ENCODE measurements at places on chromosomes 1 and 21.

GRCh38 chr1:13675151-13675651 lies 24.8 kb upstream of the PRDM2 start:
- DNase-seq = no peak

- no peak for DNase-seq
Measured at GRCh38 chr1:29397256-29397590, 160.9 kb downstream of the PTPRU start.

- no peak for DNase-seq
Measured at GRCh38 chr21:28833182-28833581, 159.5 kb downstream of the LTN1 start.

DNA sequence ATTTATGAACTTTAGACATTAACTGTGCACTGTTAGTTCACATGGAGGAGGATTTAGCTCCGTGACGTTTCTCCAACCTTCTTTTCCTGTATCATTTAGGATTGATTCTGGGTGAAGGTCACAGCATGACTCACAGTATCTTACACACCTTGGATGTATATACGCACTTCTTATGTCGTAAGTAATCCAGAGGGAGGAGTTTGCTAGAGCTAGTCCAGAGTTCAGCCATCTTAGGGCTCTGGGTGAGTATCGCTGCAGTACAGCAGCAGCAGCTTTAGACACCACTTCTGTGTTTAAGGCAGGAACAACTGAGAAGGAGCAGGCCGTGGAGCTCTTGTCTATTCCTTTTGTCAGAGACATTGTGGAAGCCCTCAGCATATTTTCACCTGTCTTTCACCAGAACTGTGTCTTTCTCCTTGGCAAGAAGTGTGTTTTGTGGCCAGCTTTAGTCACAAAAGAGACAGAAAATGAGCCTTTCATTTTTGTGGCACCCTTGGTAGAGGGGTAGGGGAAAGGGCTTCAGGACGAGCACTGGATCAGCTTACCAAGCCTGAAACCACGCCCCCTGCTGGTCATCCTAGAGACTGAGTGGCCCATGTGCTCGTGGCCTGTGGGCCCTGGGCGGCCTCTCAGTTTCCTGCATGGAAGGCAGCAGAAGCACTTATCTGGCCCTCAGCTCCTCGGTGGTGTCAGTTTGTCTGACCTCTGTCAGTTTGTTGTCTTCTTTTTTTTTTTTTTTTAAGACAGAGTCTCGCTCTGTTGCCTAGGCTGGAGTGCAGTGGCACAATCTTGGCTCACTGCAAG lies 64.0 kb downstream of the ADARB1 start:
- peak; percentile 61 for DNase-seq

- DNase-seq = no peak
Measured at GRCh38 chr1:15952317-15953258, 23.3 kb downstream of the ZBTB17 start.

DNA sequence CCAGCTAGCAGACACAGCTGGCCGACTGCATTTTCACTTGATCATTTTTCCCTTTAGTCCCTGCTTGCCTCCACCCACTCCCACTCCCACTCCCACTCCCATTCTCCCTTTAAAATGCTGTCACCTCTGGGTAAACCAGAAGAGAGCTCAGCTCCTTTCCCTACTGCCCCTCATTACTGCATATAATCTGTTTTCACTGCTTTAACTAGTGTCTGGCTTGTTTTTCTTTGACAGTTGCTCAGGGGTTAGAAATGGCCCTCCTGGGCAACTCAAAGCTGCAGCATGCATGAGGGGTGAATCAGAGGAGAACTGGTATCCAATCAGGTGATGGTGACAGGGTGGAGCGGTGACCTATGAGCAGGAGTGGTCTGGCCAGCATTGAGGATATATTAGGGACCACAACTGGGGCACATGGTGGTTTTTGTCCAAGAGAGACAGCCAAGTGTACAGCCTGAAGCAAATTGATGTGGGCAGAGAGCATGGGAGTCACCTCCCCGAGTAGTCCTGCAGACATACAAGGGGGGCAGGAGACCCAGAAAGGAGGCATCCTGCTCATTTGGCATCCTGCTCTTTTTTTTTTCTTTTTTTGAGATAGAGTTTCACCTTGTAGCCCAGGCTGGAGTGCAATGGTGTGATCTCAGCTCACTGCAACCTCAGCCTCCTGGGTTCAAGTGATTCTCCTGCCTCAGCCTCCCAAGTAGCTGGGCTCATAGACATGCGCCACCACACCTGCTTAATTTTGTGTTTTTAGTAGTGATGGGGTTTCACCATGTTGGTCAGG lies 42.6 kb upstream of the SRSF10 start:
- DNase-seq = peak; percentile 61

DNA sequence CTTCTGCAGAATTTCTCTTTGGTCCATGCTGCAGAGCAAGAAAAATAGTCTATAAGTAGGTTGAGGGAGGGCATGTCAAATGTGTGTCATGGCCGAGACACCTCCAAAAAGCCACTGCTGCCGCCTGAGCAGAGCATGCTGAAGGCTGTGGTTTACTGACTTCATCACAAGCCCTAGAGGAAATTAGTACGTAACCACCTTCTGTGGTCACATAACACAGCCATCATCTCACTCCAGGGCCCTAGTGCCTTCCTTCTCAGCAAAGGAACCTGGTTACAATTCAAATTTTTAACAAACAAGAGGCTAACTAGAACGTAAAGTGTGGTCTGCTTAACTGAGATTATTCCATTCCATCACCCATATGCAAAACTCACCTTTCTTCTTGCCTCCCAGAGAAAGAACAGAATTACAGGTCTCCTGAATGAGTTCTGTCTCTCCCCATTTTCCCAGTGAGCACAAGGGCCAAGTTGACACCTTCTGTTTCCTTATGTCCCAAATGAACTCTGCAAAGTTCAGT lies at the start of gene PTPN22:
TSS of gene PTPN22 (minus strand) at position 116 of the 517 bp plus-strand sequence.
- DNase-seq = no peak

- DNase-seq = no peak
Measured at GRCh38 chr1:113792986-113793385, 19.3 kb downstream of the RSBN1 start.

GRCh38 chr21:26169061-26169610 lies 1.4 kb downstream of the APP start:
- DNase-seq = peak; percentile 40

DNA sequence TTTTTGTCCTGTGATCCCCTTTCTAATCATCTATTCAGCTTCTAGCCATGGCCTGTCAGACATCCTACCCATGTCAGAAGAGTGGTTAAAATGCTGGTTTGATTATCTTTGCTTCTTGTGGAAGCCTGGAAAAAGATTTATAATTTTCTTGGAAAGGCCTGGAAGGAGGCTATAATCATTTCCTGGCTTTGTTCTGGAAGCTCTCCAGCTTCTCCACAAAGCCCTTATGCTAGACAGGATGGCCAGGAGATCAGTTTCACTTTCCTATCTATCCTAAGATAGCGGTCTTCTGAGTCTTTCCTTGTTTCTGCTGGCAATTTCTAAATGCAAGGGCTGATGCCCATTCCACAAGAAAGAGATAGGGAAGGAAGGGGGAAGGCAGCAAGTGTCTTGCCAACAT lies 90.9 kb upstream of the SLC44A3 start:
- no peak for DNase-seq

GRCh38 chr1:106276871-106277270 lies 779.6 kb upstream of the PRMT6 start:
- DNase-seq = no peak

- no peak for DNase-seq
Measured at GRCh38 chr1:225427235-225428067, at the start of gene LBR. TSS of gene LBR (minus strand) at chr1:225428038. CDS start at chr1:225424075, 3,963 bp downstream.

DNA sequence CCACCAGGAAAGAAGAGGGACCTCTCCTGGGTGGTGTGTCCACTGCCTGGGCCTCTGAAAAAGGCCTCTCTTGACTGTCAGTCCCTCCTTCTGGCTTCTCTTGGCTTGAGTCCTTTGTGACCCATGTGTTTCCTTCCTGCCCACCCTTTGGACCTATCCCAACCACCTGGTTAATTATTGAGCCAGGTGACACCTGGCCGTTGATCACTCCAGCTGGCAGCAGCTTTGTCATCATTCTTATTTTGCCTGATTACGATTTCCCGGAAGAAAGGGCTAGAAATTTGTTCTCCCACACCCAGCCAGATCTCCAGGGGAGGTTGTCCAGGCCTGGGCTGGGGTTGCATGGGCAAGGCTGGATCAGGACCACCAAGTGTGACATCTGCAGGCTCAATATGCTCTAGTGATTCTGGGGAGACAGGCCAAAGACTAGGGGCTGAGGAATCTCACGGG lies 24.8 kb downstream of the CSF1 start:
- no peak for DNase-seq
